NCI-H524 (cell line): ENCODE measurements at places on chromosomes 6 and 20.

DNA sequence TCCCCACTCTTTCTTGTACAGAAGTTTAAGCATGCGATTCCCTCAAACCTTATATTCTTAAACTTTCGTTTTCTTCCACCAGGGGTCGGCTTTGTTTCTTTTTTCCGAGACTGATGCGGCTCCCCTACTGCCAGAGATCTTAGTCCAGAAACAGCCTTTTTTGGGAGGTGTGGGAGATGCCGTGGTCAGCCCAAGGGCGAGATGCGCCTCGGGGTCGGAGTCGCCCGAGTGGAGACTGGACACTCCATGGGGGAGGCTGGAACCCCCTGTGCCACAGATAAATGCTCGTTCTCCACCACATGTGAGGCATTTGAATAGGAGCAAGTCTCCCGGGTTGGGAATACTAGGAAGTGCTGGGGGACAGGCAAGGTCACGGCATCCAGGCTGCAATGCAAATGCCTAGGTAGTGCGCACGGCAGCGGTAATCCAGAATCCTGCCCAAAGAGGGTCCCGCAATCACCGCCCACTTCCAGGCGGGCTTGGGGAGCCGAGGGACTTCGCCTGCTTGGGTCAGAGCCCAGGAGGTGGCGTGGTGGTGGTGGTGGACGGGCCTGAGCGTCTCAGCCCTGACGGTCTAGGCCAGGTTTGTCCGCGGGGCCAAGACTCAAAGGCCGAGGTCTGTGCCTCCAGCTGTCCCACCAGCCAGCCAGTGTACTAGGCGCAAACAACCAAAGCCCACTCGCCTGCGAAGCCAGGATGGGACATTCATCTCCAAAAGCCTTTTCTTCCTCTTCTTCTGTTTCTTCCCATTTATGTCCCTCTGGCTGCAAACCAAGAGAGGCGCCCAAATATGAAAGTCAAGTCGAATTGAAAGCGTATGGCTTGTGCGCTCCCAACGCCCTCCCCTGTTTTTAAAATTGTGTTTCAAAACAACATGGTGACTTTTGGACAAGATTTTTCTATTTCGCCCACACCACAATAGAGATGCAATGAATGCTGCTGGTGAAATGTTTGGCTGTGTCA, 39.3 kb upstream of the OSTM1 start:
- DNase-seq: peak; percentile 51

DNA sequence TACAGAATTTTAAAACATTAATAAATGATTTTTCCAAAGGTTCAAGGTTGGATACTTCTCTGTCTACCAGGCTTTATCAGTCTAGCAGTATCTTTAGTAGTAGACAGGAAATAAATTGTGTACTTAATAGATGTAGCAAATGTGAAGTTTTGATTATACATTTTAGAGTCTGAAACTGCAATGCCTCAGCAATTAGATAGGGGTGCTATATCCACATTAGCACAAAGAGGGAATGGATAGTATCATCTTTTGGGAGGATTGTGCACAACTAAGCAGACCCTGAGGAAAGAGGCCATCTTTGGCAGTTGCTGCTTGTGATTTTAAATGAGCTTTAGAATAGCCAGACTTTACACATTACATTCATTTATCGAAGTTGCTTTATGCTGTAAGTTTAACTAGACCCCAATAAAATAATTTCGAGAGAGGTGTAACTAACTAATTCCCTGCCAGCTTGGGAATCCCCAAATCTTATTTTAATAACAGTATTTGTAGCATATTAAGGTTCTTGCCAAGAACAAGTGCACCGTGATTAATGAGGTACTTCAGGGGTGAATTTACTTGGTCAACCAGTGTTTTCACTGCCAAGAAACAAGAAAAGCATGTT, 2.8 kb downstream of the KCNQ5 start:
- peak; percentile 28 for DNase-seq

GRCh38 chr6:42419490-42420280, 32.0 kb downstream of the TRERF1 start:
- no peak for DNase-seq

DNA sequence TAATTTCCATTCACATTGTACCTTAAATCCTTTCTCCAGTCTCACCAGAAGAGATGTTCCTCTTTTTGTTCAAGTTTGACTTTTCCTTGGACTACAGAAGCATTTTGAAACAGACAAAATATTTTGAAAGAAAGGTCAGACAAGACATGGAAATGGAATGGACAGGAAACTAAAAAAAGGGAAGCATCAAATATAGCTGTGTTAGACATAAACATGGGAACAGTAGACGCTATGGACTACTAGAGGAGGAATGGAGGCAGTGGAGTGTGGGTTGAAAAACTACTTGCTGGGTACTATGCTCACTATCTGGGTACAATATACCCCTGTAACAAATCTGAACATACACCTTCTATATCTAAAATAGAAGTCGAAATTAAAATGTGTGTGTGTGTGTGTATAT, 4.1 kb upstream of the FAM135A start:
- no peak for DNase-seq

GRCh38 chr6:73560182-73560732, 39.4 kb upstream of the EEF1A1 start:
- DNase-seq: no peak

- DNase-seq: no peak
Observed at GRCh38 chr6:113649880-113650609, 207.1 kb upstream of the MARCKS start.

GRCh38 chr6:166567107-166567506, 19.4 kb downstream of the RAMACL start:
- DNase-seq: no peak

DNA sequence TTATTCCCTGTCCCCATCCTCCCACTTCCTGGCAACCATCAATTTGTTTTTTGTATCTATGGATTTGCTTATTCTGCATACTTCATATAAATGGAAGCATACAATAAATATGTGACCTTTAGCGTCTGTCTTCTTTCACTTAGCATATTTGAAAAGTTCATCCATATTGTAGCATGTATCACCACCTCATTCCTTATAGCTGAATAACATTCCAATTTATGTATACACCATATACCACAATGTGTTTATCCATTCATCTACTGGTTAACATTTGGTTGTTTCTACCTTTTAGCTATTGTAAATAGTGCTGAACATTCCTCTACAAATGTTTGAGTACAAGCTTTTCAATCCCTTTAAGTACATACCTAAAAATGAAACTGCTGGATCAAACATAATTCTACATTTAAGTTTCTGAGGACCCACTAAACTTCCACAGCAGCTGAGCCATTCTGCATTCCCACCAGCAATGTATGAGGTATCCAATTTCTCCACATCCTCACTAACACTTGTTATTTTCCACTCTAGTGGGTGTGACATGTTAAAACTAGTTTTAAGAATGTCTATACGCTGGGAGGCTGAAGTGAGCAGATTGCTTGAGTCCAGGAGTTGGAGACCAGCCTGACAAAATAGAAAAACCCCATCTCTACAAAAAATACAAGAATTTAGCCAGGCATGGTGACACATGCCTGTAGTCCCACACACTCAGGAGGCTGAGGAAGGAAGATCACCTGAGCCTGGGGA, 32.9 kb downstream of the NUDT3 start:
- DNase-seq: peak; percentile 76

DNA sequence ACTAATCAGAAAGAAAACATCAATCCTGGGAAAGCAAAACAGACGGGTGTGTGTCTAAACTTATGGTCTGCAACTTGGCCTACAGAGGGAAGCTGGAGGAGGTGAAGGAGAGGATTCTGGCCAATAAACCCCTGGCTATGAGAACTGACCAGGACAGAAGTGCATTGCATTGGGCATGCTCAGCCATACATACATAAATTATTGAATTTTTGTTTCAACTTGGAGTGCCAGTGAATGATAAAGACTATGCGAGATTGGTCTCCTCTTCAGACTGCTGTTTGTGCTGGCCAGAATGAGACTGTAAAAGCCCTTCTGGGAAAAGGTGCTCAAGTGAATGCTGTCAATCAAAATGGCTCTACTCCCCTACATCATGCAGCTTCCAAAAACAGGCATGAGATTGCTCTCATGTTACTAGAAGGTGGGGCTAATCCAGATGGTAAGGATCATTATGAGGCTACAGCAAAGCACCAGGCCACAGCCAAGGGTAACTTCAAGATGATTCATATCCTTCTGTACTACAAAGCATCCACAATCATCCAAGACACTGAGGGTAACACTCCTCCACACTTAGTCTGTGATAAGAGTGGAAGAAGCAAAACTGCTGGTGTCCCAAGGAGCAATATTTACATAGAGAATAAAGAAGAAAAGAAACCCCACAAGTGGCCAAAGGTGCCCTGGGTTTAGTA, 17.4 kb downstream of the ADNP start:
- peak; percentile 23 for DNase-seq

GRCh38 chr6:112752305-112752704, 405.2 kb downstream of the RFPL4B start:
- no peak for DNase-seq

DNA sequence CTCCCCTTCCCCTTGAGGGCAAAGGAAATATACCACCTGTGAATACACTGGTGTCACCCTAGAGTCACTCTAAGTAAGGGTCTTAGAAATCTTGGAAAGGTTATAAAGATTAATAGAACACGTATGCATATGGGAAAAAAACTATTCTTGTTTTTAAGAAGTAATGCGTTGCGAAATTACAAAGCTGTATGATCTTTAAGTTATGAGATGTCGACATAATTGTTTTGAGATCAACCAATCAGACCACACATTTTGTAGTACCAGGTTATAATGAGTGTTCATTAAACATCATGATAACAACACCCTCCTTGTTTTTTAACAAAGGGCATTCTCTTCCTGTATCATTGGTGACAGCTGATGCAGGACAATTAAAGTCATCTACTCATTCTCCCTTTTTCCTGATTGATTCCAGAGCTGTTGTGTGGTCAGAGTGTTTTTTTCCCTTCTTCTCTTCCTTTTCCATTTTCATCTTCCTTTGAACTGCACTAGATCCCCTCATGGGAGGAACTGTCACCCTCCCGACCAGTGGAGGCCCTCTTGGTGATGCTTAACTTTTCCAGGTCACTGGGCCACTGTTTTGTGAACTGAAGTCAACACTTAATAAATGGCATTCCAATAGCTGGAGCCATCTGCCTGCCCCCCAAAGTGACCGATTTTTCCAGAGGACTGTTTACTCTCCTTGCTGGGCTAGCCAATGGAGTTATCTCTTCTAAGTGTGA, 37.0 kb downstream of the PRDM1 start:
- no peak for DNase-seq

GRCh38 chr6:24584382-24584720, 61.6 kb downstream of the KIAA0319 start:
- peak; percentile 85 for DNase-seq

GRCh38 chr6:137389150-137389704, 105.0 kb downstream of the OLIG3 start:
- no peak for DNase-seq

- no peak for DNase-seq
Observed at GRCh38 chr6:45434381-45434700, 56.6 kb upstream of the SUPT3H start.

GRCh38 chr20:64092258-64093012, 8.2 kb upstream of the LKAAEAR1 start:
- peak; percentile 43 for DNase-seq

- DNase-seq: no peak
Observed at GRCh38 chr6:87723170-87724078, 21.4 kb upstream of the AKIRIN2 start.

GRCh38 chr20:37941332-37941731, 38.4 kb downstream of the VSTM2L start:
- DNase-seq: no peak

DNA sequence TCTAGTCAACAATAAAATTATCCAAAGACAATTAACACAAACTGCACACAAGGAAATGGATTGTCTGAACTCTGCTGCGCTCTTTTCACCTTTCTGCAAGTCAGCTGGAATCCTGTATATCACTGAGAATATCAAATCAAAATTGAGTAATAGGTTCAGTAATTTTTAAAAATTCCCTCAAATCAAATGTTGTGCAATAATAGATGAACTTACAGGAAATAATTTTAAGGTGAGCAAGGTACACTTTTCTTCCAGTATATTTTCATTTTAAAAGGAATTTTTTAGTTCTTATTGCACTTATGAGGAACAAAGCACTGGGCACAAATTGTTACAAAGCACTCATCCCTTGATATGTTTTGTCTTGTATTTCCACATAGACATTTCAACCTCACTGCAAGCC, 1.2 kb downstream of the SAYSD1 start:
- no peak for DNase-seq

GRCh38 chr6:158627168-158627939, 17.2 kb downstream of the DYNLT1 start:
- DNase-seq: no peak

DNA sequence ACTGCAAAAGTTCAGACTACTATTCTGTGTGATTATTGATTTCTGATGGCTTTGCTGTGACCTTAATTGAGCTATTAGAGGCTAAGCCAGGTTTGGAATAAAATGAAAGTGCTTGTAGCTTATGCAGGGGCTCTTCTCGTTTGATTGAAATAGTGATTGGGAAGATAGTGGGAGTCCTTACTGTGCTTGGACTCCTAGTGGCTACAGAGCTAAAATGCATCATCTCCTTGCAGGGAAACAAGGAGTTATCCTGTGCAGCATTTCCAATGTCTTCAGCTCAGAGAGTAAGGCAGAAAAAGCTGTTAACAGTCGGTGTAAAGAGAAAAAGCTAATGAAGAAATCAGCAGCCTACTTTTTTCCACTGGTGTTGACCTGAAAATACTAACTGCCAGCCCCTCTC, 173.5 kb downstream of the SLC35F1 start:
- no peak for DNase-seq

GRCh38 chr6:49526598-49526997, 23.9 kb upstream of the C6orf141 start:
- no peak for DNase-seq

DNA sequence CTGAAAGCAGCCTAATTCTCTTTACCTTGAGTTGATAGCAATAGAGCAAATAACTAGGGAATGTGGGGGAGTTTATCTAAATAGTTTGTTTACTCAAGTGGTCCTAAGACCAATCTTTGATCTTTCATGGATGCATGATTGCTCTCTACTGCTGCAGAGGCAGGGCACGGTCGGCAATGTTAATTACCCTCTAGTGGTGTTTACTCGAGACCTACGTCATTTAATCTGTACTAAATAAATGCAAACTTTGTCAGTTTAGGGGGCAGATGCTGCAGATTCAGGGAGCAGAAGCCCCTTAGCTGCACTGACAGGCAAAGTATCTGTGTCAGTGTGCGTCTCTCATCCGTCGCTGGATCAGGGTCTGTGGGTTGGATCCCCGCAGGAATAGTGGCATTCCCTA, 6.9 kb downstream of the RTN4IP1 start:
- no peak for DNase-seq

GRCh38 chr20:21101932-21102575, 4.1 kb downstream of the LINC00237 start:
- no peak for DNase-seq
